CD4-positive, alpha-beta T cell treated with Interleukin-12 subunit alpha and Interleukin-12 subunit beta, for 1 hour (primary cell): ENCODE measurements at places on chromosomes 2 and 18.
A peak's percentile ranks its signal among the peaks of the same experiment; 100 is the strongest.

GRCh38 chr2:216974321-216975302 is 114.7 kb upstream of the TNP1 start:
- DNase-seq: no peak

- DNase-seq: no peak
Observed at GRCh38 chr18:9965711-9966624, 52.2 kb downstream of the VAPA start.

DNA sequence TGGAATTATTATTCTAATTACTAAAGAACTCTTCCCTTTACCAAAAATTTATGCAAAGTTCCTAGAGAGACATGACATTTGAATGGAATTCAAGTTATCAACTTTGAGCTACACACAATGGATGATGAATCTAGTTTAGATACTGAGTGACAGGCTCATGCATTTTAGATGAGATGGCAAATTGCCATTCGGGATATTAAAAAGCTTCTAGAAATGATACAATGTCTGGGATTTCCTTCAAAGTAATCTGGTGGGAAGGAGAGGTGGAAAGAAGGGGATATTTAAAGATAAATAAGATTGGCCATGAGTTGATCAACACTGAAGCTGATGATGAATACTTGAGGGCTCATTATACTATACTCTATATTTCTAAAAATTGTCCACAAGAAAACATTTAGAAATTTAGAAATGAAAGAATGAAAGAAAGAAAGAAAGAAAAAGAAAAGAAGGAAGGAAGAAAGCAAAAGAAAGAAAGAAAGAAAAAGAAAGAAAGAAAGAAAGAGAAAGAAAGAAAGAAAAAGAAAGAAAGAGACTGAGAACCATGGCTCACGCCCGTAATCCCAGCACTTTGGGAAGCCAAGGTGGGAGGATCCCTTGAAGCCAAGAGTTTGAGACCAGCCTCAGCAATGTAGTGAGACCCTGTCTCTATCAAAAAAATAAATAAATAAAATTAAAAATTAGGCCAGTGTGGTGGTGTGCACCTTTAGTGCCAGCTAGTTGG is 62.6 kb upstream of the NEDD4L start:
- DNase-seq: no peak

DNA sequence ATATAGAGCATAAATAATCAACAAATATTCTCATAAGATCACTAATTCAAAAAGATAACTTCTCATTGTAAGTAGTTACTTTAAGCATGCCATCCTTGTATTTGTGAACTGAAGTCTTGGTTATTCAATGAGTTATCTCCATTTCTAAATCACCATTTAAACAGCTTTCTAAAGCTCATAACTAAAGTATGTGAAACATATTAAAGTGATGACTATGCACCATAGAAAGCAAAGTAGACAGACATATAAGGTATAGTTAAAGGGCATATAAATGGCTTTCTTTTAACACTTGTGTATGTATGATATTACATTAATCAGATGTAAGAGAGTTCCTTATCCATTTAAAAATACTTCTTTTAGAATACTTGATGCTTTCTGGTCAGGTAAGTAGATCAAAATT is 83.5 kb downstream of the IKZF2 start:
- no peak for DNase-seq

DNA sequence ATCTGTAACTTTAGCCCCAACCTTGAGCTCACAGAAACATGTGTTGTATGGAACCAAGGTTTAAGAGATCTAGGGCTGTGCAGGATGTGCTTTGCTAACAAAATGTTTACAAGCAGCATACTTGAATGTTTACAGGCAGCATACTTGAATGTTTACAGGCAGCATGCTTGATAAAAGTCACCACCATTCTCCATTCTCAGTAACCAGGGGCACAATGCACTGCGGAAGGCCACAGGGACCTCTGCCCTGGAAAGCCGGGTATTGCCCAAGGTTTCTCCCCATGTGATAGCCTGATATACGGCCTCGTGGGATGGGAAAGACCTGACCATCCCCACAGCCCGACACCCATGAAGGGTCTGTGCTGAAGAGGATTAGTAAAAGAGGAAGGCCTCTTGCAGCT is 52.4 kb downstream of the LONRF2 start:
- DNase-seq: no peak

- DNase-seq: no peak
Observed at GRCh38 chr2:129205176-129205575, 774.3 kb upstream of the RAB6C start.

DNA sequence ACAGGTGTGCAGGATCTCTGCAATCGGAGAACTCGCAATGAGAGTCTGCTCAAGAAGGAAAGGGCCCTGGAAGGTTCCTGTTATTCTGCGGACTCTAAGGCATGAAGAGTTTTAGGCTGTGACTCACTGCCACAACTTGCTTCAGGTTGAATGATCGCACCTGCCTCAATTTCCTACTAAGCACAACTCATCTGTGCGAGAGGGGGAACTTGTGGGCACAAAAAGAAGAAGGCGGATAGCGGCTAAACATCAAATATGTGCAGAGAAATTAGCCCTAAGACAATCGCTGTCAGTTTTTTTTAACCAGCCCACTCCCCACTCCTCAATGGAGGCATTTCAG is 14.0 kb upstream of the CREG2 start:
- no peak for DNase-seq

GRCh38 chr2:12847694-12848575 is 131.2 kb downstream of the TRIB2 start:
- no peak for DNase-seq

GRCh38 chr2:235324324-235324723 is 169.5 kb upstream of the AGAP1 start:
- DNase-seq: no peak

DNA sequence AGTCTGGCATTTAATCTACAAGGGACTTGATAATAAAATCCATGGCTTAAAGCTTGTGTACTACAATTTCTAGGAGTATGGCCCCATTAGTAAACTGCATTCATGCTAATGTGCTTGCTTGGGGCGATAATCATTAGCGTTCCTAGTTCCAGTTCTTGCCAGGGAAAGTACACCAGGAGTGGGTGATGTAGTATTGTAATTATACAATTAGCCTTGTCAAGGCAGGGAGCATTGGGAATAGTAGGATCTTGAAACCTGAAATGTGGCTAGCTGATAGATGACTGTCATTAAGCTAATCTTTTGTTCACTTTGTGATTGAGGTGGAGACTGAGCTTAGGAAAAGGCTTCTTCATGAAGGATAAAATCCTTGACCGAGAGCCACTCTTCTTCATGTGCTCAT is 989.2 kb downstream of the CPS1 start:
- DNase-seq: no peak

GRCh38 chr18:51654488-51655326 is 457.2 kb upstream of the MEX3C start:
- DNase-seq: no peak

DNA sequence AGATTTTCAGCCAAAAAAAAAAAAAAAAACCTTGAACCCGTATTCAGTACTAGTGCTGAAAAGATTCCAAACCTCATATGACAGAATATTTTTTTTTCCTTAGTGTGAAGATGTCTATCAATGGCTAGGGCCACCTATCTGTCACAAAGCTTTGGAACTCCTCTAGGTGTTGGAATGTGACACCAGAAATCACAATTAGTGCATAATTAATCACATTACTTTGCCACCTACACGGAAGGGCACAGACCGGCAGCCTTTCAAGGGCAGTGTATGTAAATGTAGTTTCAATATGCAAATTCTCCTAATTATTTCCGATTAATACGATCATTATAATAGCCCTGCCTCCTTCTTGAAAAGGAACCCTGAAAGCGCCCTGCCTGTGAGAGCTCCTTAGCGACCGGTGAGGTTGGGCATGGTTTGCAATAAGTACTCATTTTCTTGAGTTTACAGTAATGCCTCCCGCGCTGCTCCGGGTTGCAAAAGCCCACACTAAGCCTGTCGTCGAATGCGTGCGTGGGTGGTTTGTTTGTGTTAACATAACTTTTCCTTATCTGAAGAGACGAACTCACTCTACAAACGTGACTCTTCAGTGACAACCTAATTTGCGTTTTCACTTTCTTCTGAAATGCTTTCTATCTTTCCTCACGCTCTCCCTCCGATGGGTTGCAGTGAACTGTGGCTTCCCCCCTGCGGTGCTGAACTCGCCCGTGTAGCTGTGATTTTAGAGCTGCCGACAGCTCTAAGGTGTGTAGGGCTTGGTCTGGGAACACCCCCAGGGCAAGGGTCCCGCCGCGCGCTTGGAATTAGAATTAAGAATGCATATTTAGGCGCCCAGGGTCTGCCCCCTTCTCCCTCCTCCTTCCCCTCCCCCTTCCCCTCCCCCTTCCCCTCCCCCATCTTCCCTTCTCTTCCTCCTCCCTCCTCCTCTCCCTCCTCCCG is 765 bp upstream of the ID2 start:
- peak; percentile 69 for DNase-seq

DNA sequence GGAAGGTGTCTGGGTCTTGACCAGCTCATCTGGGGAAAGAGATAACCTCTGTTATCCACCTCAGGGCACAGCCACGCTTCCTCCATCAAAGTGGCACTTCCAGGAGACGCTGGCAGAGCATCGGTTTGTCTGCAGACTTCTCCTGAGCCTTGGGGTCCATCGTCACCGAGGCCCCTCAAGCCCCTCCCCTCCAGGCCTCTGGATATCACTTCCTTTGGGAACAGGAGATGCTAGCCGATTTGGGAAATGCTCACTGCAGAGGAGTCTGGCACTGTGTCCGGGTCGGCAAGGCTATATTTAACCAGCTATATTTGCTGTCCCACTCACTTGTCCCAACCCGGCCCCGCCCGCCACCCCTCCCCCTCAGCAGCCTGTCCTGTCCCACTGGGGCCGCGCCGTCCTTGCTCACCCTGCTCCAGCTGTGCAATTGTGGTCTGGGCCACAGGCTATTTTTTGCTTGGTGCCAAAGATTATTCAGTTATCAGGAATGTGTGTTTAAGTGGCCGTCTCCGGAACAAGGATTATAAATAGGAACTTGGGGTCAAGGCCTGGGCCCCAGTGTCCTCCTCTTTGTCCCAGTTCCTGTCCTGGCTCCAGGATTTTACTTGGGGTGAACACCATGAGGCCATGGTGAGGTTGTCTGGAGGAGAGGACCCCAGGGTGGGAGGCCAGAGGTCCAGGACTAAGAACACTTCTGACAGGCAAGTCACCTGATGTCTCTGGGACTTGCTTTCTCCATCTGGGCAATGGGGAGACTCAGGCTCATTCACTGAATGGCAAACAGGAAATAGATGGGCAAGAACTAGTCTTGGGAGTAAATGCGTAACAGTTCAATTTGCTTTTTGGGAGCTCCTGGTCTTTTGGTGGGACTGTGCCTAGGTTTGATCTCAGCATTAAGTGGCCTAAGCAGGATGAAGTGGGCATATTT is 263.6 kb downstream of the DYSF start:
- no peak for DNase-seq

DNA sequence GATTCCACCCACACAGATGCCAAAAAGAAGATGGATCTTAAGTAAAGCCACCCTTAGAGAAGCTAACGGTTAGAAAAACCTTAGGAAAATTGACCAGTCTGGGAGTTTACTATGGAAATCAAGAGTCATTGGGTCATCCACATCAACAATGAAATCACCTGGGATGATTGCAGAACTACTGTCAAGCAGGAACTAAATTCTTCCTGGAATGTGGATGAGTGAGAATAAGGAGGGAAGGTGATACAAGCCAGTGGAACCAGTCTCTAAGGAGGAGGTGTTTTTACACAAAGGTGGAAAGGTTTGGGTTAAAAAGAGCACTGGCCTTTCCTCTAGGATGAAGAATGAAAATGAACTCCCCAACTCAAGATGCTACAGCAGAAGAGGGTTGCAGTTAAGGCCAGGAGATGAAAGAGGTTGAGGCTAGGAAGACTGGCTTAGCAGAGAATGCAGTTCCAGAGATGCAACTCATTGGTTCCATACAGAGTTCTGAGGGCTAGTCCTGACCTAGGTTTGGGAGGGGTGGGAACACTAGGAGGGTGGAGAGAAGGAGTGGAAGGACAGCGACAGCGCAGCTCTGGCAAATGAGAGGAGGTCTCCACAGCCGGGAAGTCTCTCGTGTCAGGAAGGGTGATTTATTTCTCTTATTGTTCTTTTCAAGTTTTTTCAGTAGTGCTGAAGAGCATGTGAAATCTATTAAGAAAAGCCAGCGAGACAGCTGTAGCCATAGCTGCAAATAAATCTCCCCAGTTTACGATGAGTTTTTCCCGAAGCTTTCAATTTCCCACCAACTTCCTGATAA is 27.7 kb upstream of the KDM3A start:
- no peak for DNase-seq

- DNase-seq: no peak
Observed at GRCh38 chr2:239889641-239890121, 135.5 kb downstream of the NDUFA10 start.

DNA sequence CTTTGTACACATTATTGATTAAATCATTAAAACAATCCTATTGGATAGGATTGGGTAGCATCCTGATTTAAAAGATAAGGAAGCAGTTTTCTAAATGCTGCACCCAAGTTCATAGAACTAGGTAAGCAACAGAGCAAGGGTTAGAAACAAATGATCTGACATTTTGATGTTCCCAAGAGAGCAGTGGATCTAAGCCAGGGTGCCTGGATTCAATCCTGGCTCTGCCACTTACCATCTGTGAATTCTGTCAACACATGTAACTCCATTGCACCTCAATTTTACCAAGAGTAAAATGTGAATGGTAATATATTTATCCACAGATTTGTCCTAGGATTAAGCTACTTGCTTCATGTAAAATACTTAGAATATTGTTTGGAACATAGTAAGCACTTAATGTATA is 982.6 kb upstream of the FANCL start:
- no peak for DNase-seq

DNA sequence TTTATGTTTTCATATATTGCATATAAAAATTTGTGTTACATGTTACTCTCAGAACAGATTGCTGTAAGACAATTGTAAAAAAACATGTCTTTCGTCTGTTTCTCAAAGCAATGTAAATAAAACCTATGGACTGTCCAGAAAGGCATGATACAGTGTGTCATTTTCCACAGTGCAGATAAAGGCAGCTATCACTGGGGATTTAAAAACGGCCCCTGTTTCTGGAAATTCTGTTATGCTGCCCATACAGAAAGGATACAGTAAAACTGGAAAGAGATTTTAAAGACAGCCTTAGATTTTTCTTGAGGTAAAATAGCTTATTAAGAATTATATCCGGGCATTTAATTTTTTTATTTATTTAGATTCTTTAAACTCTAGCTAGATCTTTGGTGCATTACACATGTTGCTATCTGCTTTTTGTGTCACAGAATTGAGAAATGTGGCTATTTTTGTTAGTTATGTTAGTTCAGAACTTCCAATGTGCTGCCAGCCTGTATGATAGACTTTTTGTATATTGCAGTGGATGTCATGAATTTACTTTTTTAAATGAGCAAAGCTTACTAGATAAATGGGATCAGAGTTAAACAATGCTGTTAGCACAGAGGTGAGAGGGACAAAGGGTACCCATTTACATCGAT is 859 bp upstream of the INO80D start:
- no peak for DNase-seq
